ENCODE measurements at places on chromosomes 11 and 22. TPM values are rescaled to one million over a fixed set of nuclear protein-coding genes. Genes with fewer than 3 reads are reported as not detected.

Gene TIMP3
- 1.7 TPM for total RNA-seq

Gene TRIM49D2
- not detected for total RNA-seq

Gene OR4D5
- not detected for total RNA-seq

Gene OR10A2
- not detected for total RNA-seq

GRCh38 chr11:63940786-63941185 is 2.0 kb downstream of the NAA40 start:
- H3K27me3 ChIP-seq, result no peaks in the 10 kb centered on the region
- H3K4me1 ChIP-seq, result peaks cover 30% of the 10 kb centered on the region
- no peak overlapping the region for H3K27ac ChIP-seq
- H3K36me3 ChIP-seq, result no peaks in the 10 kb centered on the region
- H3K4me3 ChIP-seq, result no peak overlapping the region

- H3K27me3 ChIP-seq, result no peaks in the 10 kb centered on the region
- H3K36me3 ChIP-seq, result peaks cover 21% of the 10 kb centered on the region
- H3K27ac ChIP-seq, result no peak overlapping the region
- H3K4me3 ChIP-seq, result no peak overlapping the region
Measured at GRCh38 chr22:23796461-23796860, 9.7 kb downstream of the SMARCB1 start.

DNA sequence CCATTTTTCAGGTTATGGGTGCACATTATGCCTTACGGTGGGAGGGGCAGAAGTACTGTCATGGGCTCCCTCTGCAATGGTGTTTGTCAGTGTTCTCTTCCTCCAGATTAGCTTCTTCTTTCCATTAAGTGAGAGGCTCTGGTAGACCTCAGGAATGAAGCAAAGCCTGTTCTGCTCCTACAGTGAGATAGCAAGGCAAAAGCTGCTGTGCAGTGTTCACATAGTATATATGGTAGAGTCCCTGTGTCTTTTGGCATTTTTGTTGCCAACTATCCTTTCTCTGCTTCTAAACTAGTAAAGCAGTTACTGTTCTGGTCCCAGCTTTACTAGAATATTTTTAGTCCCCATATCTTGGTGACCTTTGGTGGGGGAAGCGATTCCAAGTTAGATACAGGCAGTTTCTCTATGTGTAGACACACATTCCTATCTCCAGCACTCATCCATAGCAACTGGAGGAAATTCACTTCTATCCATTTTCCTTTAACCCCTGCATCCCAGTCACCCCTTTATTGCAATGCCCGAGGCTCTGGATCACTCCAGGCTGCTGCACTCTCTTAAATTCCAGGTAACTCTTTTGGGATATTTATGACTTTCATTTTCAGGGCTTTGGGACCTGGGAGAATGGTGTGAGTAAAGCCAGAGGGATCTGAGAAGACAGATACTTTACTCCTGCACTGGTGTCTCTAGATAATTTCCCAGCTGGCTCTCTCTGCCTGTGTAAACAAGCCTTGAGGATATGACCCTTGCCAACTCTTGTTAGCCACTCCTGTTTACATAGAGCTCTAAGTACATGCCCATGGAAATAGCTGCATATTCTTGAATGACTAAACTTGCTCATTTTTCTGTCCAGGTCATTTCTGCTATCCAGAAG is 3.9 kb upstream of the TRIM34 start:
- H3K36me3 ChIP-seq, result no peaks in the 10 kb centered on the region
- H3K4me1 ChIP-seq, result peaks cover 14% of the 10 kb centered on the region
- no peak overlapping the region for H3K4me3 ChIP-seq
- H3K27ac ChIP-seq, result no peak overlapping the region
- DNase-seq, result no peak
- H3K27me3 ChIP-seq, result no peaks in the 10 kb centered on the region

DNA sequence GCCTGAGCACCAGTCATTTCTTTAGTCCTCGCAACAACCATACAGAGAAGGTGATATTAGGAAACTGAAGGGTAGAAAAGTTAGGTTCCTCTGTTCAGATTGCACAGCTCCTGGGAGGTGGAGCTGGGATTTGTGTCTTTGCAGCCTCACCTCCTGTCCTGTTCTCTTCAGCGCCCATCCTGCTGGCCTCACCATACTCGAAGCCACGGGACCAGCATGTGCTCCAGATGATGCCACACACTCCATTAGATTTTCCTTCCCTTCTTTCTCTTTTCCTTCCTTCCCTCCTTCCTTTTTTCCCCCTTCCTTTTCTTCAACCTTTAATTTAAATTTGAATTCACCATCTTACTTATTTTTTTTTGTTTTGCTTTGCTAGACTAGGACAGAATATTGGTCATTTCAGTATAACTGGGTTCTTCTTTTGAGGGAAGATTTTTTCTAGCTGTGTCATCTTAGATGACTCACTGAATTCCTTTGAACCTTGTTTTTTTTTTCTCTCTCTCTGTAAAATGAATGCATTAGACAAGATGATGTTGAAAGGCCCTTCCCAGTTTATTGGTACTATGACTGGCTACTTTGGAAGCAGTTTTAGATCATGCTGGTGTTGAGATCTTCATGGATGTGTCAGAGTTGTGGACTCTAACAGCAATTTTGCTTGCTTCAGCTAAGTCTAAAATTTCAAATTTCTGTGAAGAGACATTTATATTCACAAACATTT is 662.5 kb upstream of the TENM4 start:
- H3K27ac ChIP-seq, result no peak overlapping the region
- DNase-seq, result no peak
- no peaks in the 10 kb centered on the region for H3K27me3 ChIP-seq
- H3K4me3 ChIP-seq, result no peak overlapping the region
- H3K36me3 ChIP-seq, result no peaks in the 10 kb centered on the region

- H3K27ac ChIP-seq, result no peak overlapping the region
- H3K36me3 ChIP-seq, result peaks cover 2% of the 10 kb centered on the region
- H3K4me1 ChIP-seq, result peaks cover 16% of the 10 kb centered on the region
- peaks cover 56% of the 10 kb centered on the region for H3K27me3 ChIP-seq
Measured at GRCh38 chr22:38082986-38083710, 836 bp downstream of the SLC16A8 start.

DNA sequence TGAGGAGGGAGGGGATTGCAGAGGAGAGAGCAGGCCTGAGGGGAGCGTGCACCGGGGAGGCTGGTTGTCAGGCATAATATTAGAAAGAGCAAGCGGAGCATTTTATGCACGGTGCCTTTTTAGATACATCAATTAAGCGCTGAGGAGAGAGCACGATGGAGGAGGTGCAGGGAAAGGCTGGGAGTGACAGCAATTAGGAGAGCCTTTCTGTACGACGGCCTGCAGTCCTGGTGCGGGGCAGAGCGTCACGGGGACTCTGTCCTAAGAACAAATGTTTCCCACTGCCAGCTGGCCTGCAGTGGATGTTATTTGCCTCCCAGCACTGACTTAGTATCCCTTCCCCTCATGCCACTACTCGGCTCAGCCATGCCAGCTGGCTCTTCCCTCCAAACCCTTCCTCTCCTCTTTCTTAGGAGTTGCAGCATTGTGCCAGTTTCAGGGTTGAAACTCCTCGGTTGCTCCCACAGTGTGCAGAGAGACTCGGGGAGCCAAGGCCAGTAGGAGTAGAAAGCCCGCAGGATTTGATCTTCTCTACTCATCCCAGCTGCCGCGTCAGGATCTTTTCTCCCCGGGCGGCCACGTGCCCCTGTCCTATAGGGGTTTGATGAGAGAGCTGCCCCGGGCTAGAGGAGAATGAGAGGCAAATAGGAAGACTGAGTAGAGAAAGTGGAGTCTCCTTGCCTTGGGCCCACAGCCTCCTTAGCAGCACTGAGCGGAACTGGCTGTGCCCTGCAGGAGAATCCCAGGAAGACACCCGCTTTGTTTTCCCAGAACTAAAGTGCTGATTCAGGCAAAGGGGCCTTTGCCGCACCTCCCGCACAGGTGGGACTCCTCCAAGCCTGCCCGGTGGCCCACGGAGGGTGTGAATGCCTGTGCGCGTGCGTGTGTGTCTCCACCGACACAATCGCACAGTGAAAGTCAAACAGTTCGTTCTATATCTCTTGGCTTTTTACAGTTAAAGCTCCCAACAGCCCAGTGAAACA is 875.3 kb downstream of the NTM start:
- no peaks in the 10 kb centered on the region for H3K36me3 ChIP-seq
- H3K4me1 ChIP-seq, result no peaks in the 10 kb centered on the region
- H3K27ac ChIP-seq, result no peak overlapping the region
- no peaks in the 10 kb centered on the region for H3K27me3 ChIP-seq
- no peak overlapping the region for H3K4me3 ChIP-seq
- DNase-seq, result no peak

DNA sequence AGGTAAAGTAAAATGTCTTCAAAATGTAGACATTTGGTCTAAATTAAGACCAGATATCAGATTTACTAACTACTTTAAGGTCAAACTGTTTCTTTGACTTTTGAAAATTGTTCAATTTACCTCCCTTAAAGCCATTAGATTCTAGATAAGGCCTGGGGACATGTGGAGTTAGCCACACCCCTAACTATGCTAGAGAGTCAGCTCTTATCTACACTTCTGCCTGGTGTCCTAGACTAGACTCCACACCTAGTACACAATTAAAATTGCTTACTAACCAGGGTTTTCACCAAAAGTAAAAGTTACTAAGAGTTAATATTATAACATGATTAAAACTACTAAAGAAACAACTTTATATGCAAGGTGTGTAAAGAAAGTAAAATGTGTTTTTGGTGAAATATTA is 43.6 kb upstream of the DBX1 start:
- DNase-seq, result no peak
- H3K4me3 ChIP-seq, result no peak overlapping the region
- H3K4me1 ChIP-seq, result no peaks in the 10 kb centered on the region
- H3K27ac ChIP-seq, result no peak overlapping the region
- H3K27me3 ChIP-seq, result peaks cover 23% of the 10 kb centered on the region
